ENCODE measurements at places on chromosomes 5 and 9.

DNA sequence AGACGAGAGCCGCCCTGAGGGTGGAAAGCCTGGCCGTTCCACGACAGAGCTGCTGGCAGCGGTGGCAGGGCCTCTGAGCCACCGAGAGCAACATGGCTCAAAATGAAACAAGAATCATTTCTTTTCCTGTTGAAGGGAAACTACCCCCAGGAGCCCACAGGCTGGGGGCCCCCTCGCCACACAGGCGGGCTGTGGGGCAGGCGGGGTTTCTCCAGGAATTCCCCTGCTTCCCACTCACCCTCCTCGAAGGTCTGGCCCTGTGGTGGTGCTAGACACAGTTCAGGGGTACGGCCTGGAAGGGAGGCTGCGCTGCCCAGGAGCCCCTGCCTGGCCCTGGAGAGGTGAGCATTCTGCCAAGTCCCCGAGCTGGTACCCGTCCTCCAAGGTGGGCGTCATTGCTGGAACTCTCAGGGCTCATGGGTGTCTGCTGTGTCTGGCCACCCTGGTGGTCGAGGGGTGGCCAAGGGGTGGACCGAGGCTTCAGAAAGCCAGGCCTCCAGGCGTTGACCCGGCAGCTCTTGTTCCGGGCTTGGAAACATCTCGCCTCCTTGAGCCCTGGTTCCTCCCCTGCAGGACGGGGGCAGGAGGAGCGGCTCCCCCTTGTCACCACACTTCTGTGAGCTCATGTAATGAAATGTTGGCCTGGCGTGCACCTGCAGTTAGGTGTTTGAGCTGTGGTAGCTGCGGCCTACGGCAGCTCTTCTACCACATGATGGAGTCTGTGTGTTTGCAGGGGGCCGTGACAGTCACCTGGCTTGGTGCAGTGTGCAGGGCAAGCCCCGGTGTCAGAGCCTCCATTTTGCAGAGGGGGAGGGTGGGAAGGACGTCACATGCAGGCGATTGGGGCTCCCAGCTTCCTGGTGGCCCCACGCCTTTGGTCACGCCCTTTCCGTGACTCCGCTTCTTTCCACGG lies 65.3 kb downstream of the RXRA start:
- peak; percentile 82 for DNase-seq

DNA sequence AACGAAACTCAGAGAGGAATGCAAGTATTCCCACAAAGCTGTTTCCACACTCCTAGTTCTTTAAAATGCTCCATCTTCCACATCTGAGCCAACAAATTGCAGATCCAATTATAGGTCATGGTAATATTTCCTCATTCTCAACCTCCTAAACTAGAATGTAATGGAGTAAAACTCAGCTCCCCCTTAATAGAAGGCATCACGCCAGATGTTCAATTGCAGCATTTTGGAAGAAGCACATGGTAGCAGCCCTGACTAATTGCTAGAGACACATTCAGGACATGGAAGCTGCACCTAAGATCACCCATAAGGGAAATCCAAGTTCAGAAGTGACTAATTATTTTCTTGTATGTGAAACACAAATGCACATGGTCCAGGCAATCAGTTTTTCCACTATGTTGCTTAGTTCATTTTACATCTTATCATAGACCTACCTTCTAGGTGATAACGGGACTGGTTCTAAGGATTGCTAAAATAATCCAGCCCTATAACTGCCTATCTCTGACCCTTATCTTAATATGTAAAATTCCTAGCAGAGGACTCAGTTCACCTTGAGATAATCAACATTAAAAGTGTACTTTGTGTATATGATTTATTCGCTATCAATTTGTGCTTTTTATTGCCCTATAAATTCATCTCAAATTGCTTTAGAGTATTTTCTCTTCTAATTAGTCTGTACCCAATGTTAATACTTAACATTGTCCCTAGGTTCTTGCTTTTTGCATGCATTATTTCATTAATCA lies 75.1 kb downstream of the GABRB2 start:
- DNase-seq, result no peak

DNA sequence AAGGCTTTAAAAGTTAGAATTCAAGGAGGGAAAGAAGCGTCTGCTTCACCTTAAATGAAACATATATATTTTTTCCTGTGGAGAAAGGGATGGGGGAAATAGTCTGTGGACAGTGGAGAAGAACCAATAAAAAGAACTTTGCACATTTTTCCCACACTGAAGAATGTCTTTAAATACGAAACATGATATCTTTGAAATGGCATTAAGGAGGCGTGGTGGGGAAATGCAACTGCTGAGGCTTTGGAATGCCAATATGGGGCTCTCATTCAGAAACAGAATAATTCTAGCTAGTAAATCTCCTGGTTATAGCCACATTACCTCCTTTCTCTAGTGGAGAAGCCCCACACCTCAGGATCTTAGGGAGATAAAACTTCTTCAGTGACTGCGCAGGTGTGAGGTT lies 46.8 kb downstream of the TNC start:
- no peak for DNase-seq

- DNase-seq, result no peak
These were observed 61.5 kb downstream of the OSTF1 start for GRCh38 chr9:75149841-75150241.

DNA sequence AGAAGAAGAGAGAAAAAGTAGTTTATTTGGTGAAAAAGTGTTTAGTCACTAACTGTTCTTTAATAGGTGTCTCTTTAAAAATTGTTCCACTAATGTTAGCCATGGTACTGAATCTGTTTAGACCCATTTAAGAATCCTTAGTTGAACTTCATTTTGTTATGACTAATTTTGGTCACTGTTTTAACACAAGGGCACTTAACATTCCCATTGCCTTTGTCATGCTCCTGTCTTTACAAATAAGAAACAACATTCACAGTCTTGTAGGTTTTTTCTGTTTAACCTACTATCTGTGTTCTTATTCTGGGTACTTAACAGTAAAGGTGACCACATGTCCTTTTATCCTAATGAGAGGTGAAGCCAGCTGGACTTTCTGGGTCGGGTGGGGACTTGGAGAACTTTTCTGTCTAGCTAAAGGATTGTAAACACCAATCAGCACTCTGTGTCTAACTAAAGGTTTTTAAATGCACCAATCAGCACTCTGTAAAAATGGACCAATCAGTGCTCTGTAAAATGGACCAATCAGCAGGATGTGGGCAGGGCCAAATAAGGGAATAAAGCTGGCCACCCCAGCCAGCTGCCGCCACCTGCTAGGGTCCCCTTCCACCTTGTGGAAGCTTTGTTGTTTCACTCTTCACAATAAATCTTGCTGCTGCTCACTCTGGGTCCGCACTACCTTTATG lies 116.7 kb downstream of the WDR70 start:
- no peak for DNase-seq

GRCh38 chr5:140253985-140254384 lies 48.9 kb downstream of the PFDN1 start:
- no peak for DNase-seq

DNA sequence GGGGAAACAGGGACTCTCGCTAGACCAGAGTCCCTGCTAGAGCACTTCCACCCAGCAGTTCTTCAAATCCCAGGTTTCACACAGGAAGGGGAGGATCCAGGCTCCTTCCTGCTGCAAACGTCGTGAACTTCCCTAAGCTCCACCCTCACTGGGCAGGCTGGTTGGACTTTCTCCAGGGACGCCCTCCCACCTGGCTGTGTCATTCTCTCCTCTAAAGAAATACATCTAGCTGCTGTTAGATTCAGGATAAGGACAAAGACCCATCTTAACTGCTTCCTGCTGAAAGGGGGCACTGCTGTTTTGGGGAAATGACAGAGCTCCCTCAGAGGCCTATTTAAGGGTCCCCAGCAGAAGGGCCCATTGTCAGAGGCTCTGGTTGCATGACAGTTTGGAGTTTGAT lies 230.7 kb downstream of the SEMA6A start:
- DNase-seq, result no peak

DNA sequence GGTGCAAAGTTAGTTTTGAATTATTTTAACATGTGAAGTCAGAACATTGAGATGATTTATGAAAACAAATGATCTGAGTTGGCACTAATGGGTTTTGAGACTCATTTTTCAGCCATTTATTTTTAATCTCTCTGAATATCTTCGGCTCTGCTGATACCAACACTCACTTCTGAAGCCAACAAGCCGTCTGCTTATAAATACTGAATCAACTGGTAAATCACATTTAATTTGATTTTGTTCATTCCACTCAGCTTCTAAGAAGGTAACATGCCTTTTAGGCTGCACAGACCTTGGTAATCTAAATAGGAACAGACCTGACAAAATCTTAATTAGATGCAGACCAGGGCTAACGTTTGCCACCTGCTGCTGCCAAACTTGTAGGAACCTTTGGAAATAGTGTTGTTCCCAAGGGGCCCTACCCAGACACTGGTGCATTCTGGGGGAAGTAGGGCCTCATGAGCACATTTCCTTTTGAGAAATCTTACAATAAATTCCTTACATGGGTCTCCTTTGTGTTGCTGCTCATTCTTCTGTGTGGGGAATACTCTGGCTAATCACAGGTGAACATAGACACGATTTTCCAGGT lies 182.2 kb downstream of the KCTD16 start:
- DNase-seq, result no peak

DNA sequence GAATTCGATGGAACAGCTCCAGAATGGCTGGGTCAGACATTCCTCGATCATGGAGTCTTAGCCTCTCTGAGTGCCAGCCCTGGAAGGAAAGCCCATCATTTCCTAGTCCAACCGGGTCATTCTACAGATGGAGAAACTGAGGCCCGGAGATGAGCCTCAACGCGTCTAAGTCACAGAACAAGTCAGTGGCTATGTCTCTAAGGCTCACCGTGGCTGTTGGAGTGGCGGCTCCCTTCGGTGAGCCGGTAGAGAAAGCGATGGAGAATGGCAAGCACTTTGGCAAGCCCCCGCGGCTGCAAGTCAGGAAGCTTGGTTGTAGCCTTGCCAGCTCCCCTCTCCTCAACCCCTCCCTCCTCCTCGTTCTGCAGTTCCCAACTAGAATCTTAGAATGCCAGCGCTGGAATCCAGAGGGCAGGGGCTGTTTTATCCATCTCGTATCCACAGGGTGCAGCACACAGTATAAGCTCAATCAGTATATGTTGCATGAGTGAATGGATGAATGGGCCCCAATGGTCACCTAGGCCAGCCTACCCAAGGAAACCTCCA lies 438 bp upstream of the ARSI start:
- no peak for DNase-seq

- DNase-seq, result no peak
These were observed 43.3 kb upstream of the TJP2 start for GRCh38 chr9:69130456-69131441.

DNA sequence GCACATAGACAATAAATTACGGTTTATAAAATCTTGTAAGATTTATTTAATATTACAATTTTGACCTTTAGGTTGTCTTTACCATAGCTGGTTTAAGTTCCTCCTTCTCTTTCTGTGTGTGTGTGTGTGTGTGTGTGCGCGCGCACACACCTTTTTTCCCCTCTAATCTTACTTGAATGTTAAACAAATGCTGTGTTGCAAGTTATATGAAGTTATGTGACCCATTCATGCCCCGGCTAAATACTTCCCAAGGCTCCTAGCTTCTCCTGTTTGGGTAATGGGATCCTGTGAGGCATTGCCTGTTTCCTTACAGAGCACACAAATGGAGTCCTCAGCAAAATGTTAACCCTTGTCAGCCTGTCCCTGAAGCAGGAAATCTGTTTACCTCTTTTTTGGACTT lies 125.6 kb upstream of the ZNF608 start:
- no peak for DNase-seq

GRCh38 chr5:54470128-54470527 lies 14.6 kb downstream of the HSPB3 start:
- no peak for DNase-seq

GRCh38 chr9:35736201-35736633 lies 3.8 kb downstream of the CREB3 start:
- DNase-seq, result peak; percentile 64

GRCh38 chr9:12790001-12790400 lies 15.2 kb downstream of the LURAP1L start:
- DNase-seq, result no peak

GRCh38 chr9:80867731-80868130 lies 821.6 kb downstream of the TLE1 start:
- DNase-seq, result no peak

GRCh38 chr5:156431956-156432829 lies 105.2 kb downstream of the SGCD start:
- DNase-seq, result no peak

DNA sequence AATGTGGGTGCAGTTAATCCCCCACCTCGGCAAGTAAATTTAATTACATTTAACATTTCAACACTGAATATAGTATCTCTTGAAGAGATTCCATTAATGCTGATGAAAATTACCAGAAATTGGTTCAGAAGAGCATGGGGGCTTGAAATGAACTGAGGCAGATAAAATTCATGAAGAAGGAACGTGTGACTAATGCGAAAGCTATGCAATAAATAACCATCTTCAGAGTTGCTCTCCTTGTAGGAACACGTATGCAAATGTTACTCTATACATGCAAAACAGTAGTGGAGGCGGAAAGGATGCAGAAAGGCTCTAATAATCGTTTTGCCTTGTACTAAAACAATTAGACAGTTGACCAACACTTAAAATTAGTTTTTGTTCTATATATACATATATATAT lies 320.2 kb downstream of the CTNND2 start:
- DNase-seq, result no peak

- DNase-seq, result no peak
These were observed 35.6 kb downstream of the ZNF474 start for GRCh38 chr5:122164831-122165558.

DNA sequence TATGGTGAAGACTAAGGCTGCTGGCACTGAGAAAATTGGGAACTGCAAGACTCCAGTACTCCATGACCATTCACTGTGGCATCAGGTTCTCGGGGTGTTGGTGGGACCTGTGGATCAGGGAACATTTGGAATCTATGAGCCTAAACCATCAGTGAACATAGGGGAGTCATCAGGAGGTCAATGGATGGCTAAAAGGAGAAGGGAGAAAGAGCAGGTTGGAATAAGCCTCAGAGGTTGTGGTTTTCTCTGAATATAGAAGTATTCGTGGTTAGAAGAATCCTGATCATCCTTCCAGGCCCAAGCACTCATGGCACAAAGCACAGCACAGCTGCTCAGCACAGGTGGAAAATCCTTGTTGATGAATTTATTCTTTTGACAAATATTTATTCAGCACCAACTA lies 156.6 kb downstream of the SEMA6A start:
- no peak for DNase-seq

GRCh38 chr5:30900367-30900766 lies 293.1 kb upstream of the CDH6 start:
- DNase-seq, result no peak

- DNase-seq, result no peak
These were observed 53.7 kb upstream of the IFNK start for GRCh38 chr9:27470291-27470856.

DNA sequence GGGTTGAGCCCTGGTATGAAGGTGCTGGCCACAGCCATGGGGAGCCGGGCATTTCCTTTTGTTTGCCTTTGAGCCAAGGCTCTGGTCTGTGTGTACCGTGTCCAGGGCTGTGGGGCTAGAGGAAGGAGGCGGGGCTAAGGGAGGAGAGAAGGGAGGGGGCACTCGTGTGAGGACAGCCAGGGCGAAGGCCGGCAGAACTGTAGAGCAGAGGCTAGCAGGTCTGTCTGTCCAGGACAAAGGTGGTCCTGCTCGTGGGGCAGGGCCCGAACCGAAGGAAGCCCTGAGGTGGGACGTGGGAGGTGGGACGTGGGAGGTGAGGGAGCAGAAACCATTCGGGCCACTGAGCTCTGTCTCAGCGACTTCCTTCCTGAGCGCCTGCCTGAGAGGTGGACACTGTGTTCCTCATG lies 41.3 kb upstream of the TESK1 start:
- DNase-seq, result no peak

Measured in stimulated activated CD4-positive, alpha-beta T cell treated with anti-CD3 and anti-CD28 coated beads, Interleukin-1b, Interleukin-23, amount 100 ng/mL, for 48 hours (primary cell).